ENCODE measurements at places on chromosomes 4 and X.

GRCh38 chr4:73704314-73705055, 35.9 kb upstream of the CXCL8 start:
- DNase-seq: no peak

DNA sequence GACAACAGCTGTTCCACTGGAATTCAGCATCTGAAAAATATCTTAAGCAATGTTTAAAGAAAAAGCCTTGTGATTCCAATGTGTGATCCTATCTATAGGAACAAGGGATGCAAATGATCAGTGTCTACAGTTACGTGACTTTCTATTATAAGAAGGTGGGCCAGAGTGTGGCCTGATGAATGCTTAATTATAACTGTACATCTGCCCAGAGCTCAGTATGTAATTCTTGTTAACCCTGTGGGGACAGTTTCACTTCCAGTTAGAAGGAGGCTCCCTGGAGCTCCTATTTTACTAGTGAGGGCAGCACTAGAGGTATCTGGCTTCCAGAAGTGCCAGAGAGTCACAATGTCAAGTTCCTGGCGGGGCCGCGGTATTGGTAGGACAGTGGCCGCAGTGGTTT, 288.5 kb downstream of the USP46 start:
- no peak for DNase-seq

DNA sequence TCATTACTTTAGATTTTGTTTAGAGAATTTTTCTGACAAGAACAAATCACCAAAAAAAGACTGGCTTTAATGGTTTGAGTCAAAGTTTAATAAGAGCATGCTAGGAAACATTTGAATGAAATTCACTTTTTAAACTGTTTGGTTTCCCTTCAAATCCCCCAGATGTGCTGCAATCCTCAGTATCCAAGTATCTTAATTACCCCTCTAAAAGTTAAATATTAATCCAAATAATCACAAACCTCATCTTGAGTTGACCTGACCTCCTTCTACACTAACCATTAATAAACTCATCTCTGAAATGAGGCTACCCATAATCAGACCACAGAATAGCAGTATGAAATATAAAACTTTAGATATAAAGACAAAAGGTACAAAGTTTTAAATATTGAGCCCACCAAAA, 10.1 kb downstream of the DHX15 start:
- DNase-seq: no peak

DNA sequence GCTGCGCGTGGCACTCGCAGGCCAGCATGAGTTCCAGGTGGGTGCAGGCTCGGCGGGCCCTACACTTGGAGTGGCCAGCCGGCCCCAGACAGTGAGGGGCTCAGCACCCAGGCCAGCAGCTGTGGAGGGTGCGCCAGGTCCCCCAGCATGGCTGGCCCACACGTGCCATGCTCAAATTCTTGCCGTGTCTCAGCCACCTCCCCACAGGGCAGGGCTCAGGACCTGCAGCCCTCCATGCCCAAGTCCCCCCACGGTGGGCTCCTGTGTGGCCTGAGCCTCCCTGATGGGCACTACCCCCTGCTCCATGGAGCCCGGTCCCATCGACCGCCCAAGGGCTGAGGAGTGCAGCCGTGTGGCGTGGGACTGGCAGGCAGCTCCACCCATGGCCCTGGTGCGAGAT, 210.2 kb downstream of the COX7B2 start:
- no peak for DNase-seq

- no peak for DNase-seq
Measured at GRCh38 chrX:56569378-56570057, 6.1 kb downstream of the UBQLN2 start.

- DNase-seq: no peak
Measured at GRCh38 chr4:108636246-108636645, 14.2 kb upstream of the OSTC start.

GRCh38 chr4:44629280-44629866, 22.1 kb downstream of the YIPF7 start:
- no peak for DNase-seq

DNA sequence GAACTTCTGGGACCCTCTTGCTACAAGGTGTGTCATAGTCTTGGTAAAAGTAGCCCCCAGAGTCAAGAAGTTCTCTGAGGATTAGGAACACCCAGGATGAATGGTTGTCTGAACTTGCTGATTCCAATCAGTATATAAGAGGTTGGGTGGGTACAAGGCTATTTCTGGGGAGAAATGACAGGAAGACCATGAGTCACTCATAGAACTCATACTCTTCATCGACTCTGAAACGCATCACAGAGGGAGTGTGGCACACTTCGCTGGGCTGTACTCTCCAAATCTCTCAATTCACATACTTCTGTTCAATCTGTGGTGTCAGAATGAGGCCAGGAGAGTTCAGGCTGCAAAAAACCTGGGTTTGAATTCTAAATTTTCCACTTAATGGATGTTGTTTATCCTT, 193.2 kb upstream of the LEF1 start:
- DNase-seq: no peak

DNA sequence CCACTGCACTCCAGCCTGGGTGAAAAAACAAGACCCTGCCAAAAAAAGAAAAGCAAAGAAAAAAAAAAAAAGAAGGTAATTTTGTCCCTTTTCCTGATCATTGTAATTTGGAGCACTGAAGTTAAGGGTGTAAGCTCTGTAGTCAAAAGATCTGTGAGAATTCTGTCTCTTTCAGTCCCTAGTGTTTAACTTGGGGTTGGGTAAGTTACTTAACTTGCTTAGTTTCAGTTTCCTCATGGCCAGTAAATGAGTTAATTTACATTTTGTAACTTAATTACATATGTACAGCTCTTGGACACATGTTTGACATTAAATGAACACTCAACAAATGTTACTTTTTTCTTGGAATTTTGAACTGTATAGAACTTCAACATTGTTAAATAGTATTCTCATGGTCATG, 10.9 kb upstream of the UBE2K start:
- DNase-seq: no peak

DNA sequence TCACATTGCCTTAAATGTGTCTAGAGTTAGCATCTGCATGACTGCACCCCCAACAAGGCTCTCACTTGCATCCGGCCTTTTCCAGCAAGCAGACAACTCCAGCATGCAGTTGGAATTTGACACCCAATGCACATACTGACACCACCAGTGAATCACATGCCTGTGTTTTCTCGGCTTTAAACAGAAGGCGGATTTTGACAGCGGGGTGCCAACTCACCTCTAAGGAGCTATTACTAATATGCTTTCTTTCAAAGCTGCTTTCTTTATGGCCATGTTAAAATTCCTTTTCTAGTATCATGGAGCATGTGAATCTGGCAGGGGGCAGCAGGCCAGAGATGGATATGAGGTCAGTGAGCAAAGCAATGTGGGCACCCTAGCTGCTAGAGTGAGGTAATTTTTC, 78.0 kb upstream of the CLNK start:
- DNase-seq: no peak

DNA sequence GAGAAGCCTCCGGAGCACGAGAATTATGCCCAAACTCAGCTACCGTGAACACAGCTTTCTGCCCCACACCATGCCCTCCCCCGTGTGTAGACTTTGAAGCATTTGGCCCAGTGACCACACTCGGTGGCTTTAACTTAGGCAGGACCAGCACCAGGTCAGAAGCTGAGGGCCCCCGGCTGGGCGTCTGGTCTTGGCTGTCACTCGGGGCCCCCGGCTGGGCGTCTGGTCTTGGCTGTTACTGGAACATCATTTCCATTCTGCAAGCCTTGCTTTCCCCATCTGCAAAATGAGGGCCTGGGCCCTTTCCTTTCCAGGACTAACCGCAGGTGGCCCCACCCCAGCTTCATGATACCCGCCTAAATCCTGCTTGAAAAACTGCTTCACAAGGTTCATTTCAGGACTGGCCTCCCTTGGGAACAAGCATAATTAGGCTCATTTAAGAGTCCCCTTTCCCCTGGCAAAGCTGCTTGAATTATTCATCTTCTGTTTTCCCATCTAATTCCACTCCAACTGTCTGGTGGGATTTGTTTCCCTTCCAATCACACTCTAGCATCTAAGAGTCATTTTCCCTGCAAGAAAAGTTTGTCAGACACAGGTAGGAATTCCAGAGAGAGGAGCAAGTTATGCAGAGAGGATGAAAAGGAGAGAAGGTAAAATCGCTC, 82.5 kb downstream of the WFS1 start:
- no peak for DNase-seq

GRCh38 chr4:56914336-56914735, 6.6 kb downstream of the REST start:
- DNase-seq: no peak

- DNase-seq: no peak
Measured at GRCh38 chrX:84156821-84157220, 31.2 kb downstream of the RPS6KA6 start.
